ENCODE measurements at places on chromosomes 16 and 17.

DNA sequence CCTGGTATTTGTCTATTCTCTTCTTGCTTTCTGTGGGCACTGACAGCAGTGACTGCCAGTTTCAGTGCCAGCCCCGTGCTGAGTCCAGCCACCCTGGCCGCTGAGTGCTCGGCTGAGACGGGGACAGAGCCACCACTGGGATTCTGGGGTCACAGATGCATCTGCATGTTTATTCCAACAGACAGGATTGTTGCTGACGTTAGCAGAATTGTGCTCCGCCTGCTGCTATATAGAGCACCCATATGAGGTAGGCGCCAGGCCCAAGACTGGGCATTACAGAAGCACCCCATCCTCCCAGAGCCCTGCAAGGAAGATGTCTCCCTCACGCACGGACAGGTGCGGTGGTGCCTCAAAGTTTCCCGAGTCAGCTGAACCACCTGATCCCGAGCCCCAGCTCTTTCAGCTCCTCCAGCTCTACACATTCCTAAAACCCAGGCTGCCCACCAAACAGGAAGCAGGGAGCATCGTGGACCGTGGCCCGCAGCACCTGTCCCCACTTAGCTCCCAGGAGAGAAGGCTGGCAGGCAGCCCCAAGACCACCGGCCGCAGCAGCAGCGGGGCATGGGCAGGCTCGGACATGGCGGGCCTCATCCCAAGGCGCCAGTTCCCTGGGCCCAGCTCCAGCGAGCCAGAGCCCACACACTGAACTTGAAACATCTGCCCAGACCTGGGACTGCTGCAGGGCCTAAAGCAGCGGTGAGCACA lies 44.9 kb upstream of the RASD1 start:
- no peak for DNase-seq

GRCh38 chr17:79835953-79836509 lies 3.2 kb downstream of the CBX4 start:
- peak; percentile 15 for DNase-seq

GRCh38 chr17:6415616-6416015 lies 19.3 kb downstream of the AIPL1 start:
- no peak for DNase-seq

DNA sequence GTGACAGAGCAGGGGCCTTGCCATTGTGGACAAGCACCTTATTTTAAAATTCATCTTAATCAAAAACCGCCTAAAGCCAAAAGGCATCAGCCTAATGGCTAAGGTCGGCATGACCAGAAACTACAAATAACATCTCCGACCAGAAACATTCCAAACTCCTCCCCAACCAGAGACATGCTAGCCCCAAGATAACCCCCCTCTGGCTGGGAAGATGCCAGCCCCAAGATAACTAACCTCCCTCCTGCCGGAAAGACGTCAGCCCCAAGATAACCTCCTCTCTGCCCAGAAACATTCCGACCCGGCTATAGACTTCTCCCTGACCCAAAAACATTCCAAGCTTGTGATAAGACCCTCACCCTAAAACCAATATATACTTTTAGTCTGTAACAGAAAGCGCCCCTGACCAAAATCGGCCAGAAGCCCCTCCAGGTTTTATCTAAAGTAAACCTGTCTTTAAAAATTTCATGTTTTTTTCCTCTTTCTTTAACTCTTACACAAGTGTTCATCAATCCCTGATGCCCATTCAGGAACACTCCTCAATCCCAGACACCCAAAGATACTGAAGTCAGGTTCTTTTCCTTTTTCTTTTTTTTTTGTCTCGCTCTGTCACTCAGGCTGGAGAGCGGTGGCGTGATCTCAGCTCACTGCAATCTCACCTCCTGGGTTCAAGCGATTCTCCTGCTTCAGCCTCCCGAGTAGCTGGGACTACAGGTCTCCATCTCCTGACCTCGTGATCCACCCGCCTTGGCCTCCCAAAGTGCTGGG lies 32.7 kb downstream of the TLE7 start:
- no peak for DNase-seq

GRCh38 chr17:80035937-80036714 lies at the start of gene CCDC40:
CCDC40 (plus strand) TSS chr17:80036642; CDS start chr17:80036663, 21 bp downstream.
- peak; percentile 80 for DNase-seq

GRCh38 chr16:60553090-60553757 lies 1483.0 kb downstream of the CDH8 start:
- DNase-seq: no peak
